ENCODE measurements at places on chromosomes 5 and 9. TPM values are rescaled to one million over a fixed set of nuclear protein-coding genes. Genes with fewer than 3 reads are reported as not detected.

- DNase-seq: no peak
- no peak overlapping the region for H3K27ac ChIP-seq
- H3K4me3 ChIP-seq: no peak overlapping the region
- H3K27me3 ChIP-seq: no peaks in the 10 kb centered on the region
- no peaks in the 10 kb centered on the region for H3K4me1 ChIP-seq
Observed at GRCh38 chr5:180611140-180611850, 20.0 kb upstream of the SCGB3A1 start.

- no peaks in the 10 kb centered on the region for H3K4me1 ChIP-seq
- H3K27ac ChIP-seq: no peak overlapping the region
- no peak for DNase-seq
- H3K27me3 ChIP-seq: no peaks in the 10 kb centered on the region
- H3K4me3 ChIP-seq: no peak overlapping the region
- H3K36me3 ChIP-seq: no peaks in the 10 kb centered on the region
Observed at GRCh38 chr9:129377181-129377580, 199.1 kb upstream of the IER5L start.

- H3K27me3 ChIP-seq: no peaks in the 10 kb centered on the region
- no peaks in the 10 kb centered on the region for H3K36me3 ChIP-seq
- H3K4me1 ChIP-seq: peaks cover 10% of the 10 kb centered on the region
- no peak for DNase-seq
- H3K4me3 ChIP-seq: no peak overlapping the region
Observed at GRCh38 chr9:130051855-130052254, 1.9 kb upstream of the GPR107 start.

DNA sequence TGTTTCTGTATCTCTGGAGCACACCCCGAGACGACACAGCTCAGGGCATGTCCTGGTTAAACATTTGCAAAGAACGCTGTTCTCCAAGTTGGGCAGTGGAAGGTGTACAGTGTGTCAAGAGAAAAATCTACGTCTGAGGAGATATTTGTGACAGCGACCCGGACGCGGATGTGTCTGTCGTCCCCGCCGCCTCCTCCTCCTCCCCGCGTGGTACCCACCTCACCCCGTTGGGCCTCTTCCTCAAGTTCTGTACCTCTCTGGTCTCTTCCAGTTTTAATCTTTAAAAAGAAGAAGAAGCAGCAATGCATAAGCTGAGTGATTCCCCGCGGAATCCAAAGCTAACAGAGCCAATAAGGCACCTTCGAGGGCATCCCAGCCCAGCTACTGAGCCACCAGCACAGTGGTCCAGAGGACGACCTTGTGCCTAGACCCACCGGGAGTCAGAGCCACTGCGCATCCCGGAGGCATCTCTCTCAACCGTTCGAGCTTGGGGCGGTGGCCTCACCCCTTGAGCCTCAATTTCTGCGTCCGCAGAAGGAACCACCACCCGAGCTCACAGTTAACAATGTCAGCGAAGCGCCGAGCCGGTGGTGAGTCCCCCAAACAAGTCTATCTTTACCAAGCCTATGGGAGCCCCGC, 467 bp downstream of the C9orf78 start:
- peak; percentile 58 for DNase-seq
- peaks cover 10% of the 10 kb centered on the region for H3K36me3 ChIP-seq
- H3K4me3 ChIP-seq: peak overlapping the region; percentile 91
- peaks cover 49% of the 10 kb centered on the region for H3K4me1 ChIP-seq
- peak overlapping the region; percentile 75 for H3K27ac ChIP-seq

- H3K27me3 ChIP-seq: no peaks in the 10 kb centered on the region
- no peaks in the 10 kb centered on the region for H3K4me1 ChIP-seq
- H3K27ac ChIP-seq: no peak overlapping the region
- H3K4me3 ChIP-seq: no peak overlapping the region
- H3K36me3 ChIP-seq: peaks cover 15% of the 10 kb centered on the region
Observed at GRCh38 chr5:142911775-142912174, 141.6 kb downstream of the ARHGAP26 start.

DNA sequence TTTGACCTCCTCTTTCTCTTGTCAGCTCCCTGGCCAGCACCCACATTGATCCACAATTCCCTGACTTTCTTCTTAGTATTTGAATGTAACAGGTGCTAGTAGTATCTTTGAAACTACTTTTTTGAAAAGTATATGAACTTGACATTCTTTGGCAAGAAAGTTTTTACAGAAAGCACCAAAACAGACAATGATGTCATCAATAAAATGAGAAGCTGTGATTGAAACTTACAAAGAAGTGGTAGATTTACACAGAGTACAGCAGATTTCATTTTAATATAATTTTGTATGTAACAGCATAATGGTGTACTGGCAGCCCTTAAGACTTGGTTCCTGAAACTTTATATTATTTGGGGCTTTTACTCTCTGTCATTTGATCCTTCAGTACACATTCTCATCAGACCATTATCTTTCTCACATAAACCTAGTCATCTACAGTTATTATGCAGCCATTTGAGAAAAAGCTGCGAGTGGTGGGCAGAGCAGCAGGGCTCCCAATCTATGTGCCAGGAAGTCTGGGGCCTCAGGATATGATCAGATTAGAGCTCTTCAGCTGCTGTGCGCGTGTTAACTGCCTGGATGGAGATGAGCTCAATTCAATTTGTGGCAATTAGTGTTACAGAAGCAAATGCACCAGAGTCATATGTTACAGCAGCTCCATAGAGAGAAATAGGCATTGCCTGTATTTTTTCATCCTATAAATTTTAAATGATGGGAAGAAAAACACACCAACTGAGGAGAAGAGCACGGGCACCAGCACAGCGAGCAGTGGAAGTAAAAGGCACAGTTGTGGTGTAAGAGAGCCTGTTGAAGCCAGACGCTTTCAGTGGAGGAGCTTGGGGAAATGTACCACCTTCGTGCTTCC, 126.1 kb downstream of the STARD4 start:
- H3K36me3 ChIP-seq: no peaks in the 10 kb centered on the region
- no peak for DNase-seq
- H3K27me3 ChIP-seq: no peaks in the 10 kb centered on the region
- H3K27ac ChIP-seq: no peak overlapping the region
- H3K4me1 ChIP-seq: peaks cover 16% of the 10 kb centered on the region
- no peak overlapping the region for H3K4me3 ChIP-seq

- H3K4me3 ChIP-seq: no peak overlapping the region
- DNase-seq: no peak
- H3K27ac ChIP-seq: no peak overlapping the region
- H3K4me1 ChIP-seq: peaks cover 8% of the 10 kb centered on the region
- no peaks in the 10 kb centered on the region for H3K36me3 ChIP-seq
Observed at GRCh38 chr5:35656721-35657120, 39.1 kb downstream of the SPEF2 start.

DNA sequence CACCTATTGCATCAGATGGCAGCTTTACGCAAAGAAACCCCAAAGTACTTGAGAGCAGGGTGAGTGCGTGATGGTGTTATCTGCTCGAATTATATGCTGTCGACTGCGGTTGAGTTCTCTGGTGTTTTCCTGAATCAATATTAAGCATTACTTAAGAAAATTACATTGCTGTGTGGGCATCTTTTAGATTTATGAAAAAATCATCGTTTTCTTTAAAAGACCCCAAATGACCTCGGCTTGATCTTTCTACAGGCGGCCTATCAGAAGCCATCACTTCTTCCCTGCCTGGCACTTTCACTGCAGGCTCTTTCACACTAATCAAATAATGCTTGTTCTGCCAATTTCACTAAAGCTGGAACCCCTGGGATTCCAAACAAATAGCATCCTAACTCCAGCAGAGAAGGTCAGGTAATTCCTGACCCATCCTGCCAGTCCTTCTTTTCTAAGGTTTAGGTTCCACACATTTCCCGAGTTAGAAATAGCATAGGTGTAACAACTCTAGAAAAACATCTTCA, 1.7 kb downstream of the UBE2QL1 start:
- peaks cover 61% of the 10 kb centered on the region for H3K27me3 ChIP-seq
- H3K4me1 ChIP-seq: peaks cover 2% of the 10 kb centered on the region
- no peak overlapping the region for H3K4me3 ChIP-seq
- no peak for DNase-seq
- H3K36me3 ChIP-seq: no peaks in the 10 kb centered on the region

GRCh38 chr9:126406075-126406667, 79.5 kb downstream of the MVB12B start:
- H3K27ac ChIP-seq: no peak overlapping the region
- no peak overlapping the region for H3K4me3 ChIP-seq
- DNase-seq: no peak
- peaks cover 5% of the 10 kb centered on the region for H3K4me1 ChIP-seq
- H3K36me3 ChIP-seq: peaks cover 7% of the 10 kb centered on the region
- no peaks in the 10 kb centered on the region for H3K27me3 ChIP-seq

DNA sequence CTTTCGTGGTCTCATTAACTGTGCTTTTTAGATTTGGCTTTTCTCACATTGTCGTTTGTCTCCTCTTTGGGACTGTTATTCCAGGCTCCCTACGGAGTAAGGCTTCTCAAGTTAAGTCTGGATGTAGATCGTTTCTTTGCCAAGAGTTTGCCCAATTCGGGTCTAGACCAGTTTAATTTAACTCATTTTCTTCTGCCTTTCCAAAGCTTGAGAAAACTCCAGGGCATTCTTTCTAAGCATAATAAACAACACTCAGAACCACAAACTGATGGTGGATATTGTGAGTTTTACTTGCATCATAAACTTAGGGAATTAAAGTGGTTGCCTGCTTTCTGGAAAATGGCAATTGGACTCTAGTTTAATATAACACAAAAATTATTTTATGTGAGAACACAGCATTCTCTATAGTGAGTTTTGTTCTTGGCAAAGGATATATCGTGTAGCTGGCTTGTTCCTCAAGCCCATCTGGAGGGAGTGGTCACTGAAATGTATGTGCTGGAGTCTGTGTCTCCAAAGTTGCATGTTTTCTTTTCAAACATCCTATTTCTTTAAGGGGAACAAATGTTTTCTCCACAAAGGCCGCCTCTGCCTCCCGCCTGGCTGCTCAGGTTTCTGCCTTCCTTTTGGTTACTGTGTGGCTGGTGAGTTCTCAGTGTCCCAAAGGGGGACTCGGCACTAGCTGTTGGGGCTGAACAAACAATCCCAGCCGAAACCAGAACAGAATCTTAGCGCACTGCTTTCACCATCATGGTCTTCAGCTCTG, 211.3 kb upstream of the FBN2 start:
- no peak overlapping the region for H3K27ac ChIP-seq
- H3K4me3 ChIP-seq: no peak overlapping the region
- DNase-seq: no peak
- H3K27me3 ChIP-seq: no peaks in the 10 kb centered on the region

- H3K27ac ChIP-seq: no peak overlapping the region
- H3K4me1 ChIP-seq: no peaks in the 10 kb centered on the region
- no peak for DNase-seq
- H3K4me3 ChIP-seq: no peak overlapping the region
Observed at GRCh38 chr9:101587332-101588043, 7.3 kb downstream of the PPP3R2 start.

DNA sequence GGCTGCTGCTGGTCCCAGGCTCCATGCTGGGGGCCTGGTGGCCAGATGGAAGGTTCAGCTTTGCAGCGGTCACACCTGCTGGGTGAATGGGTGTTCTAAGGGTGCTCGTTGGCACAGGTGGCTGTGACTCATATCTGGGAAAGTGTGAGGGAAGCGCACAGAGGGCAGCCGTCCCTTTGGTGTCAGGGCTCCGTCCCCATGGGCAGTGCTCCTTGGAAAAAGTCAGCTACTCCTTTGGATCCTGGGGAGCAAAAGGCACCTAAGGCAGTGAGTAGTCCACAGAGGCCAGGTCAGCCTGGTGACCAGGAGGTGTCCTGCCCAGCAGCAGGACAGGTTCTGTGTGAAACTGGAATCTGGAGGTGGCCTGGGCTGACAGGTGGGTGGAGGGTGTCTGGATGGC, 18.4 kb upstream of the GBGT1 start:
- H3K4me3 ChIP-seq: no peak overlapping the region
- H3K4me1 ChIP-seq: peaks cover 16% of the 10 kb centered on the region
- no peak overlapping the region for H3K27ac ChIP-seq
- DNase-seq: no peak
- no peaks in the 10 kb centered on the region for H3K27me3 ChIP-seq
- H3K36me3 ChIP-seq: no peaks in the 10 kb centered on the region

Gene OCLN
- total RNA-seq: 1.1 TPM
